ENCODE measurements at places on chromosomes 5 and 9.
A peak's percentile ranks its signal among the peaks of the same experiment; 100 is the strongest.

DNA sequence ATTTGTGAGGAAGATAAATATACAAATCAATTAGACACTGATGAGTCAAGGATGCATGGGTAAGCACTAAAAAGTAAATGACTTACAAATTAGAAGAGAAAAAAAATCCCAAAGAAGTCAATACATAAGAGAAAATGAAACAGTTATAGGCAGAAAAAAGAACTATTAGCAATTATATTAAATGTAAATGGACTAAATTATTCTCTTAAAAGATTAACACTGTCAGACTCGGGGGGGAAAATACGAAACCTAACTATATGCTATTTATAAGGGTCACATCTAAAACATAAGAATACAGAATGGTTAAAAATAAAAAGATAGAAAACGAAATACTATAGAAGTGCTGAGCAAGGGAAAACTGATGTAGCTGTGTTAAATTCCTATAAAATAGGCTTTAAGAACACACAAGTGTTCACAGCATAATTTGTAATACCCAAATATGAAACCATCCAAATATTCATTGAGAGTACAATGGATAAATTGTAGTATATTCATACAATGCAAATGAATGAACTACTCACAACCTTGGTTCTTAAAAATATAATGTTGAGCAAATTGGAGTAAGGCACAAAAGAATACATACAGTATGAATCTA lies 67.1 kb upstream of the SH3PXD2B start:
- no peak for DNase-seq

- peak; percentile 57 for DNase-seq
These were observed 26.0 kb downstream of the TPD52L3 start for GRCh38 chr9:6354072-6354686.

DNA sequence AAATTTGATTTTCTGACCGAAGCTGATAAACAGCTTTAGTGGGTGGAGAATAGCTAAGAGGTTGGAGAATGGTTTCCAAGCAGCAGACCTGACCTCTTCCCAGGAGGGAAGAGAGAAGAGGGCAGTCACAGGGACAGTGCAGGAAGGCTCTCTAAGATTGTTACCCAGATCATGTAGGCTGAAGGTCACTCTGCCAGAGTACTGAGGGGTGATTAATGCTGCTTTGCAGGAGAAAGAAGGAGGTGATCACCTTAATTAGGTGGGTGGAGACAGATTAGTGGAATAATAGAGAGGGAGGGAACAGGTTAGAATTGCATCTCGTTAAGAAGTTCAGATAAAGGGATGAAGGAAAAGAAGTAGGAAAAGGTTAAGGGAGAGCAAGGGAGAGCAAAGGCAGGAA lies 440.5 kb downstream of the BRINP1 start:
- no peak for DNase-seq

DNA sequence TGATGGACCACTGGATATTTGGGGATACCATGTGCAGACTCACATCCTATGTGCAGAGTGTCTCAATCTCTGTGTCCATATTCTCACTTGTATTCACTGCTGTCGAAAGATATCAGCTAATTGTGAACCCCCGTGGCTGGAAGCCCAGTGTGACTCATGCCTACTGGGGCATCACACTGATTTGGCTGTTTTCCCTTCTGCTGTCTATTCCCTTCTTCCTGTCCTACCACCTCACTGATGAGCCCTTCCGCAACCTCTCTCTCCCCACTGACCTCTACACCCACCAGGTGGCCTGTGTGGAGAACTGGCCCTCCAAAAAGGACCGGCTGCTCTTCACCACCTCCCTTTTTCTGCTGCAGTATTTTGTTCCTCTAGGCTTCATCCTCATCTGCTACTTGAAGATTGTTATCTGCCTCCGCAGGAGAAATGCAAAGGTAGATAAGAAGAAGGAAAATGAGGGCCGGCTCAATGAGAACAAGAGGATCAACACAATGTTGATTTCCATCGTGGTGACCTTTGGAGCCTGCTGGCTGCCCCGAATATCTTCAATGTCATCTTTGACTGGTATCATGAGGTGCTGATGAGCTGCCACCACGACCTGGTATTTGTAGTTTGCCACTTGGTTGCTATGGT lies 54.5 kb upstream of the HNRNPA0 start:
- no peak for DNase-seq

DNA sequence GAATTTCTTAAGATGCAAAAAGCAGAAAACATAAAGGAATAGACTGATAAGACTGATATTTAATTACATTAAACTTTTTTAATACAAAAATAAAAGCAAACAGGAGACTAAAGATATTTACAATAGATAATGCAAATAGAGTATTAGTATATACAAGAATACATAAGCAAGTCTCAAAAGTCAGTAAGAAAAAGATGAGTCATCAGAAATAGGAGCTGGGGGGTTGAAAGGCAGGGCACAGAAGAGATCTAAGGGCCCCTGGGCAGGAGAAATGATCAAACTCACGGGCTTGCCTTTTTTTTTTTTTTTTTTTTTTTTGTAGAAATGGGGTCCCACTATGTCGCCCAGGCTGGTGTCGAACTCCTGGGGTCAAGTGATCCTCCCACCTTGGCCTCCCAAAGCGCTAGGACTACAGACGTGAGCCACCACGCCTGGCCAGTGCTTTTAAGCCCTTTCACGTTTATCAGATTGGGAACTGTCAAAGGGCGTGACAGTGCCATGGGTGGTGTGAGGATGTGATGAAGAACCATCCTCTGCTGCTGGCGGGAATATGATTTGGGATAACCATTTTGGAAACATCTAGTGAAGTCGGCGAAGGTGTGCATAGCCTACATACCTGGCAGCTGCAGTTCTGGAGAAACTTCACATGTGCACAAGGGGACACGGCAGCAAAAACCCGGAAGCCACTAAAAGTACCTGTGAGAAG lies 126.1 kb downstream of the CACNA1B start:
- DNase-seq = no peak

DNA sequence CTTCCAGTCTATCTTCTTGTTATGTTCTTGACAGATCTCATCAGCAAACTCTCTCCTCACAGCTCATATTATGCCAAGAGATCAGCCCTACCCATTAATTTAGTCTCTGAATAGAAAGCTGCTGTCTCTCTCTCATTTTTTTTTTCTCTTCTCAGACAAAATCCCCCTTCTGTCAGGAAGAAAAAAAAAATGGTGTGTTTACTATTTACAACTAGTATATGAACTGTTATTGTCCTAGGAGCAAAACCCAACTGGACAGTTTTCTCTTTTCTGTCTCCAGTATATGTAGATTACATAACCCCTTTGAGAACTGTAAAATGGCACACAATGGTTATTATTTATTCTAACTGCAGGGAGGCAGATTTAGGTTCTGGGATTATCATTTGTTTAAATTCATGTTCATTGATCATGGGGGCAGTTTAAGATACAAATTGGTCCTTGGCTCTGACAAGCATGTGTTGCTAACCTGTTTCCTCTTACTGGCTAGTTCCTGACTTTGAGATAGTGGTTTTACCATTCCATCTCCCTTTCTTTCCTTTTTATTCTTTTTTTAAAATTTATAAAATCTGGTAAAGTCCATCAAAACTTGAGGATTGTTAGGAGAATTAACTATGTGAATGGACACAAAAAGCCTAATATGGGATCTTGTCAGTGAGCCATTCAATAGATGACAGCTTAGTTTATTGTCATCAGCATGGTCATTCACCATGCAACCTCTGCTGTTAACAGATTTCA lies 210.0 kb upstream of the PAPPA start:
- no peak for DNase-seq

Measured in NCI-H345 (cell line).